Fibroblast of skin of scalp (primary cell): ENCODE measurements at places on chromosomes 12 and 14.

DNA sequence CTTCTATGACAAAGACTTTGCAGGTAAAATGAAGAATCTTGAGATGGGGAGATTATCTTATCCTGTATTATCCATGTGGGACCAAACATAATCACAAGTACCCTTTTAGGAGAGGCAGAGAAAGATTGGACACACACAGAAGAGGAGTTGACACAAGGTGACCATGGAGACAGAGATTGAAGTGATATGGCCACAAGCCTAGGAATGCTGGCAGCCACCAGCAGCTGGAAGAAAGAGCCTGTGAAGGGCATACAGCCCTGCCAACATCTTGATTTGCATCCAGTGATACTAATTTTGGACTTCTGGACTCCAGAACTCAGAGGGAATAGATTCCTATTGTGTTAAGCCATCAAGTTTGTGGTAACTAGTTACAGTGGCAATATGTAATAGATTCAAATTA lies 78.1 kb downstream of the RPS29 start:
- DNase-seq, result no peak

GRCh38 chr12:100842156-100842555 lies 47.6 kb downstream of the ANO4 start:
- DNase-seq, result no peak

DNA sequence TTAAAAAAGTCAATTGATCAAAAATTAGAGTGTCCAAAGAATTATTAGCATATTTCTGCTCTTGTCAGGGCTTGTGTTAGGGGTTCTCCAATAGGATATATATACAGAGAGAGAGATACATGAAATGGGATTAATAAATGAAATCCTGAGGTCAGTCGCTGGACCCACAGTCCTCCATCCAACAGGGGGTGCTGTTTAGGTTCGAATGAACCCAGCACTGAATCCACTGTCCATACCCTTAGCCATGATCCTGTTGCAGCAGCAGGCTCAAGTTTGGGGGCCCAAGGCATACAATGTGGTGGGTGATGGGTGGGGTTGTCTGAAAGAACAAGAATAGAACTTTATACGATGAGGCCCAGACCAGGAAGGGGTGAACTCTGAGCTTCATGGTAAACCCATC lies 780 bp upstream of the MYO1H start:
- no peak for DNase-seq

DNA sequence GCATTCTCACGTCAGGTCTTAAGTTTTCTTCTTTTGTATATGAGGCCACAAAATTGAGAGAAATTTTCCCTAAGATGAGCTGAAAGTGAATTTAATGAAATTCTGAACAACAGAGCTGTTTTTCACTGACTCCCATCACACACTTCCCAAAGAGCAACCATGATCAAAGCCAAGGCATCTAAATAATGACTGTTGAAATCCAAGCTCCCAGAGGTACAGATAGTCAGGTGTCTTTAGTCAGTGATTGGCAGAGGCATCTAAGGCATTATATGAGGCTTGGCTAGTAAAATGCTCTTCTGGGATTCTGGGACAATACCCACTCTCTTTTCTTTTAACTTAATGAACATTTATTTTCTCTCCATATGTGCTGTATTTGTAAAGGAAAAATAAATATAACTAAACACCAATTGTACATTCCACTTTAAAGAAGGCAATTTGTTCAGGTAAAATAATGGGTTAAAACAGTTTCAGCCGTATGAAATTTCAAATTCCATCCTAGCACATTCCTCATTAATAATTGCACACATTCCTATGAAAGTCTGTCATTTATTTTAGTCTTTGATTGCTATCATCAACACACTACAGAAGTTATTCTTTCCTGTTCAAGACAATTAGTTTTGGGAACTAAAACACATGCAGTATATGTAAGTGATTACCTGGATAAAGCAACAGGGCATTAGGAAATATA lies 871 bp upstream of the SSTR1 start:
- no peak for DNase-seq

- no peak for DNase-seq
Observed at GRCh38 chr12:101430456-101430855, 22.9 kb upstream of the ARL1 start.

DNA sequence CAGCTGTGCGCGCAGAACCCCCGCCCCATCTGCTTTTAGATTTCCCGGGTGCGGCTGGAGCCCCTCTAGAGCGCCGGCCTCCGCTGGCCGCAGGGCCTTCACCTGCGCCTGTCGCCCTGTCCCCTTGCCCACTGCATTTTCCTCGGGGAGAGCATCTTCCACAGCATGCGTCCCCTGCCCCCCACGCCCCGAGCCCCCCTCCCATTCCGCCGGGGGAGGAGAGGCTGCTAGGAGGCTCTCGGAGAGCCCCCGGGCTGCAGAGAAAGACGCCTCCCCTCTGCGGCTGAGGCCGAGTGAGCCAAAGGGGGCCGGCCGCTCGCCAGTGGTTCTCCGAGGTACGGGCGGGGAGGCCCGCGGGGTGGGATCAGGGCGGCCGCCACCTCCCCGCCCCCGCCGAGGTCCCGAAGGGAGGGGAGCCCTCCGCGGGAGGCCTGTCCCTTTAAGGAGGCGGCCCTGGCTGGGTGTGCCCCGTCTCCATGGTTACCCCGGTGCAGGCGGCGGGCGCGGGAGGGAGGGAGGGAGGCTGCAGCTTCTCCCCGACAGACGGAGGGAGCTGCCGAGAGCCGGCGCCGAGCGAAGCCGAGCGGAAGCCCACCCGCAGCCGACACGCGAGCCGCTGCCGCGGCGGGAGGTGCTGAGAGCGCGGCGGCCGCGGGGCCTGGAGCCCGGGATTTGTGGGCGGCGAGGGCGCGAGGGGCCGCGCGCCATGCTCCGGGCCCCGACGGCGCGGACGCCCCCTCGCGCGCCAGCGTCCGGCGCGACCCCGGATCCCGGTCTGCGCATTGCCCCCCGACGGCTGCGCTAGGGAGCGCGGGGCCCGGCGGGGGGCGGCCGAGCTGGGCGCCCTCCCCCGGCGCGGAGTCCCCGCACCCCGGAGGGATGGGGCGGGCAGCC lies at the start of gene KCNH3:
Gene KCNH3, plus strand, starts transcription at position 521 of the 894 bp plus-strand sequence. CDS start 387 bp downstream, outside the sequence.
- DNase-seq, result peak; percentile 65

- peak; percentile 78 for DNase-seq
Observed at GRCh38 chr14:26281280-26281998, 316.4 kb downstream of the NOVA1 start.

DNA sequence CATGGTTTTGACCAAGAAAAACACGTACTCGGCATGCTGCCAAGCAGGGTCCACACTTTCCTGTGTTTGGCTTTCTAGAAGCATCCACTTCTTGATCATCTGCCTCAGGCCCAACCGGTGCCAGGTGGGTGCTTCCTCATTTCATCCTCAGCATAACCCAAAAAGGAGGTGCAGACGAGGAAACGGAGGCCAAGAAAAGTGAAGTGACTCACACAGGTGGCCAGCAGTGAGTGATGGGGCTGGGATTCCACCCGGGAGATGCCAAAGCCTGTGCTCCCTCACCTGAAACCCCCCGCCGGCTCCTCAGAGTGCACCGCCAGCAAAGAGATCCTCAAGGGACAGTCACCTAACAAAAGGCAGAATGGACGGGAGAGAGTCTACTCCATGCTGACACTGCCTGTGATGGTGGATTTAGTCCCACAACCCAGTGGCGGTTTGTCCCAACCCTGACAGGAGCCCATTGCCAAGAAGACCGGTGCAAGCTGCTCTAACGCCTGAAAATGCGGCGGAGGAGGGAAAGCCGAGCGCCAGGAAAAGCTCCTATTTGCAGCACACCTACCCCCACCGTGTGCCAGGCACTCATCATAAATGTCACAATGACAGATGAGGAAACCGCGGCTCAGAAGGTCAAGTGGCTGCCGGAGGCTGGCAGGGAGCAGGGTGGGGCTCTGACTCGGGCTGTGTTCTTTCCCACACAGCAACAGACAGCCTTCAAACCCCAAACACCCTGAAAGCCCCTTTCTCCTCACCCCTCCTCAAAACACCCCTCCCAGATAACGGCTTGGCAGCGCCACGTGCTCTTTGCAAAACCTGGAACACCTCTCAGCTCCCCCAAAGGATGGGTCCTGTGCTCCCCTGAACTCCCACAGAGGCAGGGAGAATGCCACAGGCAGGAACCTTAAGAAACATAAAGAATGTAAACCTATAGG lies 18.8 kb downstream of the BCL11B start:
- no peak for DNase-seq

GRCh38 chr12:3805077-3805476 lies 52.2 kb upstream of the CRACR2A start:
- no peak for DNase-seq

GRCh38 chr12:124497039-124497438 lies 70.4 kb downstream of the NCOR2 start:
- DNase-seq, result peak; percentile 55

- DNase-seq, result no peak
Observed at GRCh38 chr14:69713209-69713781, 53.6 kb upstream of the SRSF5 start.

GRCh38 chr12:76927170-76927784 lies 48.5 kb upstream of the CSRP2 start:
- peak; percentile 53 for DNase-seq

- no peak for DNase-seq
Observed at GRCh38 chr12:130423991-130424857, 86.5 kb downstream of the PIWIL1 start.

- DNase-seq, result peak; percentile 36
Observed at GRCh38 chr14:94051115-94051514, 25.0 kb downstream of the OTUB2 start.

GRCh38 chr14:63014621-63015020 lies 30.6 kb downstream of the KCNH5 start:
- DNase-seq, result no peak

DNA sequence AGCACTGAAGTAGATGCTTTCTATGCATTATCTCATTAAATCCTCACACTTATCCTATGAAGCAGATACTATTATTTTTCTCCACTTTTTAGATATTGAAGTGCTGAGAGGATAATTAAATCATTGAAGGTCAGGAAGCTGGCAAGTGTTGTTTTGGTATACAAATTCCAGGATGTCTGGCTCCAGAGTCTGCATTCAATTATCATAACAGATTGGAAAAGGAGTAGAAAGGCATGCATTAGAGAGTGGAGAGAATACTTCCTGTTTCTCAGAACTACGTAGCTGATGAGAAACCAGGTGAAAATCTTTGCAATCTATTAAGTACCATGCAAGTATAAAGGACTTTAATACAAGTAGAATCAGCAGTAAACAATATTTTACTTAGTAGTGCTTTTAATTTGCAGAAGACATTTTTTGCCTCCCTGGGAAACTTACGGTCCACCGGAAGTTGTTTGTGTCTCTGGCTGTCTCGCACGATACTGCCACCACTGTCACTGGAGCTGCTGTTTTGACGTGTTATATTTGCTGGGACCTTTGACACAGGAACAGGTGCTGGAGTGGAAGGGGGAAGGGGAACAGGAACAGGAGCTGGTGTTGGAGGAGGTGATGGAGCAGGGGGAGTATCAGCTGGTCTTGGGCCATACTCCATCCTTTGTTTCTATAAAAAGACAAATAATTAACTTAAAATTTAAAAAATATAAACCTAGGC lies 158.0 kb downstream of the EPS8 start:
- peak; percentile 50 for DNase-seq

DNA sequence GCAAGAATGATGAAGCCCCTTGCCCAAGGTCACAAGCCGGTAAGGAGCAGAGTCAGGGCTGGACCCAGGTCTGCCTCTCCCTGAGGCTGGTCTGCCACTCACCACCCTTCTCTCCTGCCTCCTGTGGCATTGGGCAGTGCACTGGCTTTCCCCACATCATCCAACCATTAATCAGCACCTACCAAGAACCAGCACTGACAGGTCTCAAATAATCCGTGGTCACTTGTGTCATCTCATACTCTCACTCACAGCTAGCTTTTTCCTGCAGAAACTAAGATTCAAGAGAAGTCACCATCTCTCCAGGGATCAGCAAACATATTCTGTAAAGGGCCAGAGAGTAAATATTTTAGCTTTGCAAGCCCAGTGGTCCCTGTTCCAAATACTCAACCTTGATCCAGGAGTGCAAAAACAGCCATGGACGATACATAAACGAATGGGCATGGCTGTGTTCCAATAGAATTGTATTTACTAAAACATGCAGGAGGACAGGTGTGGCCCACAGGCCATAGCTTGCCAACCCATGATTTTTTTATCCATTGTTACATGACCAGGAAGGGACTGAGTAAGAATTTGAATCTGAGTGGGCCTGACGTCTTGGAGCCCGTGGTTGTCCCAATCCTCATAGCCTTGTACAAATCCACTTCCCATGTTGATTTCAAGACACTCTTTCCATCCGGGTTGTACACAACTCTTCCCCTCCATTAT lies 374.2 kb downstream of the BCL11B start:
- no peak for DNase-seq

GRCh38 chr12:105272814-105273416 lies 36.9 kb upstream of the APPL2 start:
- DNase-seq, result no peak

GRCh38 chr12:100258127-100258526 lies 8.8 kb downstream of the DEPDC4 start:
- DNase-seq, result no peak

DNA sequence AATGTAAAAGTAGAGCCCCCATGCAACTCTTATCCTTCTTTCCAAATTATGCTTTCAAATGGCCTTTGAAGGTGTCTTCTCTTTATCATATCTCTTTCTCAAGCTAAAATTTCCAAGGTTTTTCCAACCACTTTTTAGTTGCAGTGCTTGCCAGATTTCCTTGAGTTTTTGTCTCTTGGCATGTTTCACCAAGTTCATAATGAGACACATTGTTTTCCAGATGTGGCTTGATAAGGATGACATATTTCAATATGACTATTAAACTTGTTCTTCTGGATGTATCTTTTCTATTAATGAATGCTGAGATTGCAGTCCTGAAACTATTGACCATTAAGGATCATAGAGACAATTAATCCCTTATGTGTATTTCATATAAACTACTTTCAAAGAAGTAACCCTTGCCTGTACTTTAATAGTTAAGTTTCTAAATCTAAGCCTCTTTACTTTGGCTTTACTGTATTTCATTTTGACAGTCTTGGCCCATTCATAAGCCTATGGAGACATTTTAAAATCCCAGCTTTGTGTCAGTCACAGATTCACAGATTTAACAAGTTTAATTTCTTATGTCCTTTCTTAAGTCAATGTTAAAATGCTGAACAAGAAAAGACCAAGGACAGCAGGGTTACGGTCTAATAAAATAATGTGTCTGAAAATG lies 151.5 kb downstream of the LRFN5 start:
- no peak for DNase-seq

DNA sequence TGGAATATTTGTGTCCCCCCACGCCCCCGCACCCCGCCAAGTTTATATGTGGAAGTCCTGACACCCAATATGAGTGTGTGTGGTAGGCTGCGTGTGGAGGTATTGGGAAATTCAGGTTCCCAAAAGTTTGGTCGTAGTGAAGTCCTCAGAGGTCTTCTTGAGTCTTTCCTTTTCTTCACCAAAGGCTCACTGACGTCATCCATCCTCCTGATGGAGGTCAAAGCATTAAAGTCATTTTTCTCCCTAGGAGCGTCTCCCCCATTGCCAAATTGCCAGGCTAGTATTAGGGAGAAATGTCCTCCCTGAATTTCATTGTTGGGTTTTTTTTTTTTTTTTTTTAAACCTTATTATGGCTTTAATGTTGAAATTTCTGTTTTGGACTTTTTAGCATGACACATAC lies 113.7 kb downstream of the RGS6 start:
- DNase-seq, result no peak
